Spleen (tissue), 13 donors: ENCODE measurements at places on chromosomes 3 and 15.

DNA sequence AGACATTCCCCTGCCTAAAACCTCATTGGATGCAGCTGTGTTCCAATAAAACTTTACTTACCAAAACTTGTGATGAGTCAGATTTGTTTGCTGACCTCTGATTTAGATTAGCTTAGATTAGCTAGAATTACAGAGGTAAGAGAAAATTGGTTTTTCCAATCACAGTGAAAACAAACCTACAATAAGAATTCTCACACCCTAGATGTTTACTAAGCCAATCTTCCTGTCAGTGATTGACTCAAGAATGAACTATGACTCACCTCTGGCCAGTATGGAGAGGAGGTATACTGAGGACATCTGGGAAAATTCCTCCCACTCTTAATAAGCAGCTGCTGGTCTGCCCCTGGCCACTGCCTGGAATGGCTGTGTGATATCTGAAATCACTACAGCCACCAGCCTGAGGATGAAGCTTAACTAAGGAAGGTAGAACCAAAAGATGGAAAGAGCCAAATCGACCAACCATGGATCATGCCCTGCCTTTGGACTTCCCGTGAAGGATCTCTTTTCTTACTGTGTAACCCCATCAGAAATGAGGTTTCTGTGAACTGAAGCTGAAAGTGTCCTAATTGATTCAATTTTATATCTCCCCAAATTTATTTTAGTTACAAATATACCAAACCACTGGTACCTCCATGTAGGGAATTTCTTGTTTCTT, 19.0 kb upstream of the GHSR start:
- no peak for DNase-seq

DNA sequence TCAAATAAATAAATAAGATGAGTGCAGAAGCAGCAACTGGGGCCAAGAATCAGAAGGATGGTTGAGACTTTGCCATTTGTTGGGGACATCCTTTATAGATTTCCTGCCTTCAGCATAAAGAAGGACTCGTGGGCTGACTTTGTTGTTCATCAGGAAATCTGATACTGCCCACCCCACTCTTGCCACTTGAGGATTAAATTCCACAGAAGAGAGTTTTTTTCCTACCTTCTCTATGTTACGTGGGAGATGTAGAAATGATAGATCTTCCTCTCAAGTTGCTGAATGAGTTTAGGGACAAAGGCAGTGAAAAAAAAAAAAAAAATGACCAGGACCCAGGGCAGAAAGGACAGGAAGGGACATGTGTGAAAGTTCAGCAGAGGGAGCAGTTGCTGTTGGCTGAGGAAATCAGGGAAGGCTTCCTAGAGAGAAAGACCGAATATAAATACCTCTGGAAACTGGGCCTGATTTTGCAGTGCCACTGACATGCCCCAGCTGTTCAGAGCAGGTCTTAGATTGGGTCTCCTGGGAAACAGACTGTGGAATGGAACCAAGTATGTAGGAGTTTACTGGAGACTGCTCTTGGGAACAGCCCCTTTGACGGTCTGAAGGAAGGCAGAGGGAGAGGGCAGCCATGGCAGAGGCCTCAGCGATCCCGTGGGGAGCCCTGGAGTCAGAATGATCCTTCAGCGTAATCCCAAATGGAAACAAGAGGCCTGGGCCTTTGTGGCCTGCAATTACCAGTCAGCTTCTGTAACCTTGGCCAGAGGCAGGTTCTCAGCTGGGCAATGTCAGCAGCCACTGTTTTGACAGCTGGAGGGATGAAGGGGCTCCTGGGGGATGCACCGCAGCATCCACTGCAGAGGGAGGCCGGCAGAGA, 50.9 kb downstream of the C3orf20 start:
- no peak for DNase-seq

- no peak for DNase-seq
These were observed 850.3 kb upstream of the CADM2 start for GRCh38 chr3:84108442-84108971.

- no peak for DNase-seq
These were observed 355.3 kb upstream of the SLCO3A1 start for GRCh38 chr15:91498046-91498748.

DNA sequence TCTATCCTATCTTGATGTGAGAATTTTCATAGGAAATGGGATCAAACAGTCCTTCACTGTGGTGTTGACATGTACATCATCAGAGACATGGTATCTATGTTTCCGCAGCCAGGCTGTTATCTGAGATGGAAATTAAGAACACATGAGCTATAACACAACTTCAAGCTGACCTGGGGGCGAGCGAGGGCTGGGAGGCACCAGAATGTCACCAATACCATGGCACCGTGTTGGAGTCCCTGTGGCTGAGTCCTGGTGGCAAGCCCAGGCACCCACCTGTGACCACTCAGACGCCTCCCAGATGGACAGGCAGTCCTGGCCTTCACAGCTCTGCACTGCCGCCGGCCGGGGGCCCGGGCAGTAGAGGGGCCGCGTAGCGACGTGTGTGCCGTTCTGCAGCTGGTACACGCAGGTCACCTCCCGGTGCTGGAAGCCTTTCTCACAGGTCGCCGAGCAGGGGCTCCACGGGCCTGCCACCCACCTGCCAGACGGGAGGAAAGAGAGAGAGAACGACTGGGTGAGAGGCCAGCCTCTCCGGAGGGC, 263.9 kb upstream of the LYSMD4 start:
- DNase-seq: peak; percentile 66

DNA sequence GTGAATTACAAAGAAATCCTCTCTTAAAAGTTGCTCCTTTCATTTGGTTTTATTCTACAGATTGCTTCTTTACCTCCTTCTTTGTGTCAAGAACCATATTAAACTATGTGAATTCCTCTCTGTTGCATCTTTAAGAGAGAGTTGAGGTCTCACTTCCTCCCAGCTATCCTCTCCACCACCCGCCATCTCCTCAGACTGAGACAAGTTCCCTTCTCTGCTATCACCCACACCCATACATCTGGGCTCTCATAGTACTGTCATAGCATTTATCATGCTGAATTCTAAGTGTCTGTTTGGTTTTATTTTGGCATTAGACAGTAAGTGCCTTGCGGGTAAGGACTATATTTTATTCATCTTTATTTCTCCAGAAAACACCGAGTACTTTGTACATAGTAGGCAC, 54.2 kb downstream of the B3GALNT1 start:
- no peak for DNase-seq

GRCh38 chr3:171752329-171752728, 58.0 kb downstream of the PLD1 start:
- DNase-seq: no peak
